NCI-H1417 treated with DMSO at 0.1 percent for 48 hours (cell line): ENCODE measurements at places on chromosomes 4 and X.

- no peak for DNase-seq
These were observed 258.6 kb downstream of the CAMK2D start for GRCh38 chr4:113502906-113503305.

GRCh38 chr4:95155759-95156451 is 392.9 kb downstream of the UNC5C start:
- DNase-seq = no peak

GRCh38 chrX:119981286-119982070 is 37.9 kb upstream of the NKAP start:
- no peak for DNase-seq

DNA sequence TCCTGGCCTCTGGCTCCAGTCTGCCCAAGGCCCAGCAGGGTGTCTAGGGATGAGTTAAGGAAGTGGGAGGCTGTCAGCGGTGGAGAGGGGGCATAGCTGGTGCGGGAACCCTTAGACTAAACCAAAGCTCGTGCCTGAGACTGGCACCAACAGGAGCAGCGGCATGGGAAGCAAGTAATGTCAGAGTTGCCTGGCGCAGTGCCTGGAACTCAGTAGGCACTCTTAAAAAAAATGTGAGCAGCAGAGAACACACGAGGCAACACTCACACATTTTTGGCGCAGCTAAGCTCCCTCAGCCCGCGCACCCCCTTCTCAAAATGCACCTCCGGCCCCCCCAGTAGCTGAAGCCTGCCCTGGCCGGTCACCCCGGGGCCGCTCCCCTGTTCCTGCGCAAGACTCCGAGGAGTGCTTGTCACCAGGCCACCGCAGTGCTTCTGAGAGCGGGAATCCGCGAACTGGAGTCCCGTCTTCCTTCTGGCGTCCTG is 583 bp downstream of the GABRE start:
- DNase-seq = no peak

DNA sequence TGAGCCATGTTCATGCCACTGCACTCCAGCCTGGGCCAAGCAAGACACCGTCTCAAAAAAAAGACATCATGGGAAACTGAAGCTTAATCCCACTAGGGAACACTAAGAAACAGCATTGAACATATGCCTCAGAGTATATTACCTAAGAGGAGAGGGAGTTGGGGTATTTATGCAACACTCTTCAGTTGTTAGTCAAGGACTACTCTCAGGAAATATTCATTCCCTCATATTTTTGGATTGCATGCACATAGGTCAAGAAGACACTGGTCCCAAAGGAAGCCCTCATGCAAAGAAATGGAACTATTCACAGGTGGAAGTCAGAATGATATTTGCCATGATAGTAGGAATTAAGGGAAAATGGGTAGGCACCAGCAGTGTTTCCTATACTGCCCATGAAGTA is 22.8 kb upstream of the PAPSS1 start:
- no peak for DNase-seq
